ENCODE measurements at places on chromosomes 3 and 15.

- peak; percentile 5 for DNase-seq
Measured at GRCh38 chr15:91133511-91133910, 33.5 kb downstream of the SV2B start.

DNA sequence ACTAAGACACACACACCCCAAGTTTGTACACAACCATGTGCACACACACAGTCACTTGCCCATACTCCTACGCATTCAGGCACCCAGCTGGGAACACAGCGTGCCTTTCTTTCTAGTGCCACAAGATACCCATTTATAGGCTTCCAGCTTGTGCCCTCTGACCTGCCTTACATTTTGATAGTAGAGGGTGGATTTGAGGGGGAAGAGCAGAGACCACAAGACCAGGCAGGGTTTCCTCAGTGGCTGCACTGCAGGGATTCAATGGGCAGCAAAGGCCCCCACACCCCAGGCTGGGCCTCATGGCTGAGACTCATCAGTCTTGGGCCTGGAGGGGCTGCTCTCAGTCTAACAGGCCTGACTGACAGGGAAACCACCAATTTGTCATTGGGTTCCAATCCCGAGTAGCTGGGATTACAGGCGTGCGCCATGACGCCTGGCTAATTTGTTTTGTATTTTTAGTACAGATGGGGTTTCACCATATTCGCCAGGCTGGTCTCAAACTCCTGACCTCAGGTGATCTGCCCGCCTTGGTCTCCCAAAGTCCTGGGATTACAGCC lies 18.8 kb upstream of the ANKDD1A start:
- DNase-seq = no peak

GRCh38 chr3:19455546-19455945 lies 307.2 kb downstream of the KCNH8 start:
- DNase-seq = no peak

- DNase-seq = no peak
Measured at GRCh38 chr15:73910522-73911303, 15.5 kb upstream of the LOXL1 start.

- DNase-seq = no peak
Measured at GRCh38 chr15:80395616-80396015, 8.6 kb upstream of the ARNT2 start.

DNA sequence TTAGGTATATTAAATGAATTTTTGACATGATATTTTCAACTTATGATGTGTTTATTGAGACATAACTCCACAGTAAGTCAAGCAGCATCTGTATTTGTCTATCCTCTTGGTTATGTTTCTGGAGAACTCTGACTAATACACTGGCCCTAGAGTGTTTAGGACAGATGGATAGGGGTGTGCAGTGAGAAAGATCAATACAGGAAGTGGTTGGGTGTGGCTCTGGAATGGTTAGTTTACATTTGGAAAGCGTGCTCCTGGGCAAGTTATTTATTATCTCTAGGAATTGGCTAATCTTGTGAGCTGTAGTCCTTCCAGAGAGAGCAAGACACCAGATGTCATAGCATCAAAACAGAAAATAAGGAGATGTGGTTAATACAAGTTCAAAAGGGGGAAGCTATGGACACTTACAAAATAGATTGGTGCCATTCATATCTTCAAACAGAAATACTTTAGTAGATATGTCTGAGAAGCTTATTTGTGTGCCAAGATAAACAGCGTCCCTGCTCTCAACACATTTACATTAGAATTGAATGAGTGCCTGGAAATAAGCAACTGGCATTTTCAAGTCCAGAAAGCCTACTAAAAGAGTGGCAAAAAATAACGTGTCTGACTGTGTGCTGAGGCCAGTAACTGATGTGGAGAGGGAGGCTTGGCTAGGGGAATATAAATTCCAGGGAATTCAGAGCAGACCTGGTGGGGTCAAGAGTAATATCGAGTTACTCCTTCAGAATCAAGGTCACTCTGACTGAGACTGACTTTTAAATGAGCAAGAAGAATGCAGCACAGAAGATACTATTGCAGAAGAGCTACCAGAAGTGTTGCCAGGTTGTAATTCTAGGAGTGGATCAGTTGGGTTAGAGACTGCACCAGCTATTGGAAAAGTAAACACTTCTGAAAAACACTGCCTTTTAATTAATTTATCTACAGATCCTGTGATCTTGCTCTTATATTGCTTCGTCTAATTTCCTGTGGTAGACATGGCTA lies 33.4 kb upstream of the PLAAT1 start:
- no peak for DNase-seq

DNA sequence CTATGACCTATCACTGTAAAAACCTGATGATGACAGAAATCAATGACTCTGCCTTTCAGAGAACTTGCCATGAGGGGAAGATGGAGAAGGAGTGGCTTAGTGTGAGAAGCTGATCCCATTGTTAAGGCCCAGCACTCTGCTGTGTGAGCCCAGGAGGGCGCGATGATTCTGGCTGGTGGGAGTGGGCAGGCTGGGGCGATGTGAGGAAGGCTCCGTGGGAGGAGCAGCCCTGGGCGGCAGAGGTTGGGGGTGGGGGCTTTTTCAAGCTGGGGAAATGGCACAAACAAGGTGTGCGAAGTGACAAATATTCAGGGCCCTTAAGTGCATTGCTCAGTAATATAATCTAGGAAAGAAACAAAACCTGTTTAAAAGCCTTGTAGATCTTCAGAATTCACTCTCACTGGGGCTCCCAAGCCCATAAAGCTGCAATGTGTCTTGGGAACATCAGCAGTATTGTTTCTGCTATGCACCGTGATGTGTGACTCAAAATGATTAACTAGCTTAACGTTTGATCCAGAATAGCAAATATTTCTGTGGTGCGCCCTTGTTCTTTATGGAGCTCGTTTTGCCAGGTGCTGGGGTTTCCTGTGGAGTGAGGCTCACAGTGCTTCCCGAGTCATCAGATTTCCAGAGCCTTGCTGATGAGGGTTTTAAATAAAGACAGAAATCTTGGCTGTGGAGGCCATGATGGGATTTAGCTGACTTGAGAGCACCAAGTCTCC lies 141.0 kb downstream of the CHDH start:
- no peak for DNase-seq

GRCh38 chr3:165389064-165389463 lies 192.9 kb upstream of the SLITRK3 start:
- no peak for DNase-seq

- no peak for DNase-seq
Measured at GRCh38 chr3:30733209-30733608, 126.8 kb downstream of the TGFBR2 start.

DNA sequence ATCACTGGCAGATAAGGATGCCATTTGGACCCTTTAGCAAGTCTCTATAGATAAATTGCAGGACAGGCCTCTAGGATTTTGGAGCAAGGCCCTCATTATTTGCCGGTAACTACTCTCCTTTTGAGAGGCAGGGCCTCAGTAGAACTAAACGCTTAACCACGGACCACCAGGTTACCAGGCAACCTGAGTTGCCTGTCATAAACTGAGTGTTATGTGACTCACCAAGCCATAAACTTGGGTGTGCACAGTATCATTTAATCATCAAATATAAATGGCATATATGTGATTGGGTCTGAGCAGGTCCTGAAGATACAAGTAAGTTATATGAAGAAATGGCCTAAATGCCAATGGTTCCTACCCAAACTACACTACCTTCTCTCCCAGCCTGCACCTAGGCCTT lies 93.2 kb downstream of the BCHE start:
- no peak for DNase-seq

DNA sequence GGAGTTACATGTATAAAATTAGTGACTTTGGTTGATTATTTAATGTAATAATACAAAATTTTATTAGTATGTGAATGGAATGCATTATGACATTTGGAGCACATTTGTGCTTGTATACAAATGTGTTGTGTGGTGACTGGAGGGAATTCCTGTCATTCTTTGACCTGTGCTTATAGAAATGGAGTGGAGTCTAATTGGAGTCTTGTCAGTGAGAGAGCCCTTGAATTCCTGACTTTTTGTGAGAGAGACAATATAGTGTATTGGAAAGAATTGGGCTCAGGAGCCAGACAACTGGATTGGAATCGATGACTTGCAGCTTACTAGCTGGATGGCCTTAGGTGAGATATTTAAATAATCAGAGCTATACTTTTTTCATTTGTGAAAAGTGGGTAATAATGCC lies 9.4 kb downstream of the TCF12 start:
- no peak for DNase-seq

GRCh38 chr3:185717627-185718402 lies 107.0 kb downstream of the IGF2BP2 start:
- no peak for DNase-seq

DNA sequence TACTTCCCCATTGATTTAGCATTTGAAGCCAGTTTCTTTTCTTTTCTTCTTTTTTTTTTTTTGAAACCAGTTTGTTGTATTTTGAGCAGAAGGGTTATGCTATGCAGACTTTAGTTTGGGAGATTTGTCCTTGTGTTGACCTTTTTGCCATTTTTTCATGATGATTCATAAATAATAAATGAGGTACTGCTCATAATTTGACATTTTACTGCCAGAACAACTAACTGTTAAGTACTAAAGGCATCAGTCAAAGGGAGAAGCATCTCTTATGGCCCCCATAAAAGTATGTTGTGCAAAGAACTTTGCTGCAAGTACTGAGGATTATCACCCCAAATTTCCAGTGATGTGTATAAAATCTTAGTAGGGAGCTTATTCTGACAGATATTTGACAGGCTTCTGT lies 1.7 kb upstream of the GPR87 start:
- no peak for DNase-seq

GRCh38 chr3:43286115-43286840 lies at the start of gene SNRK:
SNRK (plus strand) TSS chr3:43286540; CDS start chr3:43303204, 16,664 bp downstream.
- DNase-seq = peak; percentile 98

DNA sequence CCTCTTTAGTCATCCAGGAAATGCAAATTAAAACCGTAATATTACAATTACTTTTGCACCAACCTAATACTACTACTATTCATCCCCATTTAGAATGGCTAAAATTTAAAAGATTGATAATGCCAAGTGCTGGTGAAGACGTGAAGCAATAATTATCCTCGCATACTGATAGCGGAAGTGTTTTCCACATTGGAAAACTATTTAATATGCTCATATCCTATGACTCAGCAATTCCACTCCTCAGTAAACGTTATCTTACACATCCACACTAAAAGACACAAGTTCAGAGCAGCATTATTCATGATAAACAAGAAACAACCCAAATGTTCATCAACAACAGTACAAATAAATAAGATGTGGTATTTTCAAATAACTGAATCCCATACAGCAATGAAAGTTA lies 70.6 kb downstream of the VPS13C start:
- DNase-seq = no peak

DNA sequence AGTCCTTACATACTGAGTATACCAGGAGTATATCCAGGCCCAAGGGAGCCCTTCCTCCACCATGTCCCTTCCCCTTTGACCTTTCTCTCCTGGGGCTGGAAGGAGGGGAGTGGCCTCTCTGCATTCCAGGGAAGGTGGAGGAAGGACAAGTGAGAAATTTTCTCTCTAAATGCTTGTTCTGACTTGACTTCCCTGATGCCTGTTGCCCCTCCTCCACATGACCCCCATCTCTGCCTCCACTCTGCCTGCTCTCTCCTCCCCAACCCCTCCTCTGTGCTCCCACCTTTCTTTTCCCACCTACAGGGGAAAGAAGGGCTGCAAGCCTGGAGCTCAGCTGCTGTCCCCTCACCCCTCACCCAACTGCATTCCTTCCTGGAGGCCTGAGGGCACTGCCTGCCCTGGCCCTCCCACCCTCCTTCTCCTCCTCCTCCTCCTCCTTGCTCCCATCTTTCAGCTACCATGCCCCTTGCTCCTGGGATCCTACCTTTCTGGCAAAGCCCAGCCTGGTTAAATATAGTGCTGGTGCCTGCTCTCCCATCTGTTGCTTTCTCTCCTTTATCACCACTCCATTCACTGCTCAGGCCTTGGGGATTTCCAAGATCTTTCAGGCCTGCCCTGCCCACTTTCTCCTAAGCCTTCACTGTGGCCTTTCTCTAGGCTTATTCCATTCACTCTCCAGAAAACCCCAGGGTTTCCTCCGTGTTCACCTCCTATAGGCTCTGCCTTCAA lies 8.5 kb upstream of the DAG1 start:
- DNase-seq = no peak

DNA sequence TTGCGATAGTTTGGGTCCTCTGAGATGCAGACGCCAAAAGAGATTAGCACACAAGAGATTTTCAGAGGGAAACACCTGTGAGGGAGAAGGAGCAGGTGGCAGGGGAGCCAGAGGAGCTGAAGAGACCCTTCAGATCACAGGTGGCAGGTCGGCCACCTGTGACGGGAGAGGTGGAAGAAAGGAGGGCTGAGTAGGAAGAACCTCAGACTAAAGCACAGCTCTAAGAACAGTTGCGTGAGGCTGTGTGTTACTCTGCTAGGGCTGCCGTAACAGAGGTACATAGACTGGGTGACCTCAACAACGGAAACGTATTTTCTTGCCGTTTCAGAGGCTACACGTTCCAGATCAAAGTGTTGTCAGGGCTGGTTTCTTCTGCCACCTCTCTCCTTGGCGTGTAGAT lies 38.5 kb downstream of the C2CD4A start:
- DNase-seq = no peak

GRCh38 chr3:154081305-154081704 lies 39.9 kb upstream of the ARHGEF26 start:
- DNase-seq = no peak

DNA sequence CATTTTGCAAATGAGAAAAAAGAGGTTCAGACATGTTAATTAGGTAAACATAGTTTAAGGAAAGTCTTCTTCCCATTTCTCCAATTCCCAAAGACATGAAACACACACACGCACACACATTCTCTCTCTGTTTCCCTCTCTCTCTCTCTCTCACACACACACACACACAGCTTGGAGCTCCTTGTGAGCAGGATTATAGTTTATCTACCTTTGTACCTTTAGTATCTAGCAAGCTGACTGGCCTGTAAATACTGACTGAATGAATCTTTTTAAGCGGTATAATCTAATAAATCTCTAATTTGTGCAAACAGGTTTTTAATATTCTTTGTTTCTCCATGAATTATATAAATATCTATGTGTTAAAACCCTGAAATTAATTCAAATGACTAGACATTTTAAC lies 73.3 kb downstream of the UACA start:
- DNase-seq = no peak

- DNase-seq = peak; percentile 12
Measured at GRCh38 chr3:197711973-197712707, 24.6 kb downstream of the RUBCN start.

- DNase-seq = peak; percentile 65
Measured at GRCh38 chr15:98177966-98178592, 217.6 kb downstream of the ARRDC4 start.

DNA sequence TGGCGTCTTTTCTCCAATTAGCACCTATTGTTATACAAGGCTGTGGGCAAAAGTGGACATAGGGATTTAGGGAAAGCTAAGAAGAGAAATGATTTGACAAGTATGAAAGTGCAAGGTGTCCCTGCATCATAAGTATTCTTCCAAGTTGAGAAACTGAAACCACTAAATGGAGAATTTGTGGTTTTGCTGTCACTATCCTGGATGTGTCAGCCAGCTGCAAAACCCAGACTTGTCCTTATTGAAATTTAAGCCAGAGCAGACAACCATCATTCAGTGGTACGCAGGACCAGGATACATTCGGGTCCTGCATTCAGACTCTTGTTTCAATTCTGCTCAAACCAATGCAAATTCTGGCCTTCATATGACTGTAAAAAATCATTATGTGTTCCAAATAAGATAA lies 384.8 kb upstream of the TGFBR2 start:
- DNase-seq = no peak

Data from endothelial cell (in vitro differentiated cells).